Hematopoietic multipotent progenitor cell treated with erythropoietin and hydrocortisone succinate and interleukin-3 and kit ligand, for 4 days (in vitro differentiated cells): ENCODE measurements at places on chromosomes 3 and 15.

DNA sequence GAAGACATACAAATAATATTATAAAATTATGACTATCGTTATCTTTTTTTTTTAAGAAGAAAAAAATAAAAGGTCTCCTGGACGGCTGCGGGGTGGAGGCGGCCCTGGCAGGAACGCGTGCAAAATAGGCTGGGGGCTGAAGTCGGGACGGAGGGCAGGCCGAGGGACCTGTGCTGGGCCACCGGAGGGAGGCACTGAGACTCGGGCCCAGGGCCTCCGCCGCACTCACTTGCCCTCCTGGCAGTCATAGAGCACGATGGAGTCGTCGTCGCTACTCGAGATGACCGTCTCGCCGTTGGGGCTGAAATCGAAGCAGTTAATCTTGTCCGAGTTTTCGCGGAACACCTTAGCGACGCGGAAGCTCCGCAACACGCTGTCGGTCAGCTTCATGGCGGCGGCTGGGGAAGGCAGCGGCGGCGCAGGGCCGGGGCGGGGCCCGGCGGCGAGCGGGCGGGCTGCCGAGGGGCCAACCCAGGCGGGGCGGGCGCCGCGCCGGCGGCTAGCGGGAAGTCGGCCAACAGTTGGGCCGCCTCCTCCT lies 408 bp downstream of the WDR82 start:
- peak; percentile 81 for DNase-seq

DNA sequence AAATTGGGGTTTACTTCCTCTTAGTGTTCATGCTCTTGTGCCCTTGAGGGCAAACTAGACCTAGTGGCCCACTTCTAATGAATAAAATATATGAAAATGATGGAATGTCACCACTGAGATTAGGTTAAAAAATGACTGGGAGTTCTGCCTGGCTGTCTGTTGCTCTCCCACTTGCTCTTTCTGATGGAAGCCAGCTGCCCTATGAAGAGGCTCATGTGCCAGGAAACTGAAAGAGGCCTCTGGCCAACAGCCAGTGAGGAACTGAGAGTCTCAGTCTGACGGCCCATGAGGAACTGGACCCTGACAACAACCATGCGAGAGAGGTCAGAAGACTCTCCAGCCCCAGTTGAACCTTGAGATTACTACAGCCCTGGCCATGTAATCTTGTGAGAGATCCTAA lies 107.1 kb upstream of the FHIT start:
- DNase-seq = no peak

DNA sequence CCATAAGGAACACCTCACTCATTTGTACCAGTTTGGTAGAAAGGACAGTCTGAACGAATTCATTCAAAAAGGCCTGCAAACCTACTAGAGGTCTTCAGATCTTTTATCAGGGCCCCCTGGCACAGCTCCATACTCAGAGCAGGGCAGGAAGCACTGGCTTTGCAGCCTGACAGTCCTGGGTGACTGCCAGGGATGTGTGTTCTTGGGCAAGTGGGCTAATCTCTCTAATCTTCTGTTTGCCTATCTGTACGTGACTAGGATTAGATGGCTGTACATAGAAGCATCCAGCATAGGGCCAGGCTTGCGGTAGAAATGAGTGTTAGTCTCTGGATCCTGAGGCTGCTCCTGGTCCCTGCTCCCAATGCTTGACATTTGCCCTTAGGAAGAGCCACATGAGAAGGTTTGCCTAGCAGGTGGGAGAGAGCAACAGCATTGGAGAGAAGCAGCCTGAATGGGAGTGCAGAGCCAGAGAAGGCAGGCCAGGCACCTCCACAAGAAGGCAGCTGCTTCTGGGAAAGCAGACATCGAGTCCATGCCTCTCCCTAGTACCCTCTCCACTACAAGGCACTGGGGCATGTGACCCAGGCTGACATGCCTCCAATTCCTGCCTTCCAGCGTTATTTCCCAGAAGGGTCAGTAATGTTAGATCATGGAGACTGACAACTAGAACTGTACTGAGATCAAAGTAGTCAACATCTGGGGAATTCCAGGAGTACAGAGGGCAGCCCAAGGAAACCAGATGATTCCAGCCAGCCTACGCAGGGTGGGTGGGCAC lies 1.0 kb upstream of the CXCR6 start:
- peak; percentile 85 for DNase-seq

DNA sequence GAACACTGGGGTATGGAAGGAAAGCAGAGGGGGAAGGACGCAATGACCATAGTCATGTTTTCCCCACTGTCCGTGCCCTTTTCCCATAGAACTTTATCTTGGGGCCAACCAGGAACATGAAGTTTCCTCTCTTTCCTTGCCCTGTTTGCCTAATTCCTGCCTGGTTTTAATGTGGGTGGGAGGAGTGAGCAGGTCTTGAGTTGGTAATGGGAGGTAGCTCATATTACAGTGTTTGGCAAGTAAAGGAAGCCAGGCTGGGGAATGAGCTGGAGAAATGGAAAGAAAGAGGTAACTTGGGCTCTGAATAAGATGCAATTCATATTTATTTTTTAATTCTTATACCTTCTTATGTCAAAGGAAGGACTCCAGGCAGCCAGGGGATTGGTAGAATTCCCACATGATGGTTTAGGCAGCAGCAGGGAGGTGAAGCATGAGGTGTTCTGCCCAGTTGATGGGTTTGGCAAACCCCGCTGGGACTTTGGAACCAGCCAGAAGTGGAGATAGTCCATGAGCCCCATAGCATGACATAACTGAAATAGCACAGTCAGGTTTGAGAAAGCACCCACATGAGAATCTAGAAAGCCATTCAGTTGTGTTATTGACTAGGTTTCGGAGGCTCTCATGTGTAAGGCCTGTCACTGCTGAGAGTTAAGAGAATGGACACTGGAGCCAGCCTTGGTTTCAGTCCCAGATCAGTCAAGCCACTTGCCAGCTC lies 60.0 kb downstream of the CCK start:
- no peak for DNase-seq

DNA sequence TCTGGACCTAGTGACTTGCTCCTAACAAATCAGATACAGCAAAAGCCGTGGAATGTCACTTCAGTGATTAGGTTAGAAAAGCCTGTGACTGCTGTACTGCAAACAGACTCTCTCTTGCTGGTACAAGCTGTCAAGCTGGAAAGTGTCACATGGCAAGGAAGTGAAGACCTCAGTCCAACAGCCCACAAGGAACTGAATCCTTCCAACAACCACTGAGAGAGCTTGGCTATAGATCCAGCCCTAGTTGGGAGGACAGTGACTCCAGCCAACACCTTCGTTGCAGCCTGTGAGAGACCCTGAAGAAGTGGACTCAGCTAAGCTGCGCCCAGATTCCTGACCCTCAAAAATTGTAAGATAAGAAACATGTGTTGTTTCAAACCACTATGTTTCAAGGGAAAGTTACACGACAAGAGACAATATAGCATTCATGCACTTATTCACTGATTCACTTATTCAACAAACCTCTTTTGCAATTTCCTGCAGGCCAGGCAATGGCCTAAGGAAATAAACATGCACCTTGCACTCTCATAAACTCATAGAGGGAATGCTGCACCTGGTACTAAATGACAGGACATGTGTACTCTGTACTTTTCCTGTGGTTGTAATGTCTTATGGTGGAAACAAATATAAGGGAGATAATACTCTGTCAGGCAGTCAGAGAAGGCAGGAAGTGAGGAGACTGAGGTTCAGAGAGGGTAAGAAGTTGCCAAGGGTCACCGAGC lies 142.9 kb downstream of the CADPS start:
- DNase-seq = no peak
